A549 treated with CORT108297 at 1 μM for 4 hours (cell line): ENCODE measurements at places on chromosomes 3 and 15. TPM values are rescaled to one million over a fixed set of nuclear protein-coding genes. Genes with fewer than 3 reads are reported as not detected.

The SACM1L gene
- total RNA-seq: 15.2 to 17.7 TPM (median 16.1 TPM) in 5 replicates

The ZNF654 gene
- 3.0 to 5.0 TPM (median 3.7 TPM) in 5 replicates for total RNA-seq

The CHRFAM7A gene
- total RNA-seq: 4.5 to 7.5 TPM (median 7.2 TPM) in 5 replicates

The RFTN1 gene
- 3.4 to 4.0 TPM (median 3.5 TPM) in 5 replicates for total RNA-seq

The CFAP100 gene
- not detected in 5 replicates for total RNA-seq
